HT-29 (cell line): ENCODE measurements at places on chromosomes 12 and 14.
A peak's percentile ranks its signal among the peaks of the same experiment; 100 is the strongest.

- DNase-seq = no peak
Measured at GRCh38 chr12:132698341-132698740, 11.0 kb downstream of the PXMP2 start.

DNA sequence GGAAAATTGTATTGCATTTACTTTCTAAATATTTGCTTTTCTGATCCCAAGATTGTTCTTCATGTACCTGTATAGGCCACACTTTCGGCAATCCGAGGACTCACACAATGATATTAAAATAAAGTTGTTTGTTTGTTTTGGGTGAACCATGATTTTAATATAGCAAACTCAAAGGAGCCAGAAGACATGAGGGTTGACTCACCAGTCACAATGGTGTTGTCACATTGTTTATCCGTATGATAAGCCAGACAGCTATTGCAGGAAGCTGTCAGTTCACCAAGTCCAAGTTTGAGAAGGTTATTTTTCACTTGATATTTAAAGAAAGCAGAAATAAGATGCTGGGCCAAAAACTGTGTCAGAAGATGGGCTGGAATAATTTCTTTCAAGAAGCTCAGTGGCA is 67.1 kb upstream of the CPM start:
- no peak for DNase-seq

DNA sequence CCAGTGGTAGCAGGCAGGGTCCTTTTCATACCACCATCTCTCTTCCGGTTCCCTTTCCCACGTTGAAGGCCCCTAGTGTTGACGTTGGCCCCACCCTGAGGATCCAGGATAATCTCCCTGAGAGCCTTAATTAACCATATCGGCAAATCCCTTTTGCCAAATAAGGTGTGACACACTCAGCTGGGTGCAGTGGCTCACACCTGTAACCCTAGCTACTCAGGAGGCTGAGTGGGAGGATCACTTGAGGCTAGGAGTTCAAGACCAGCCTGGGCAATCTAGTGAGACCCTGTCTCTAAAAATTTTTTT is 2.8 kb upstream of the TMEM119 start:
- DNase-seq = no peak

DNA sequence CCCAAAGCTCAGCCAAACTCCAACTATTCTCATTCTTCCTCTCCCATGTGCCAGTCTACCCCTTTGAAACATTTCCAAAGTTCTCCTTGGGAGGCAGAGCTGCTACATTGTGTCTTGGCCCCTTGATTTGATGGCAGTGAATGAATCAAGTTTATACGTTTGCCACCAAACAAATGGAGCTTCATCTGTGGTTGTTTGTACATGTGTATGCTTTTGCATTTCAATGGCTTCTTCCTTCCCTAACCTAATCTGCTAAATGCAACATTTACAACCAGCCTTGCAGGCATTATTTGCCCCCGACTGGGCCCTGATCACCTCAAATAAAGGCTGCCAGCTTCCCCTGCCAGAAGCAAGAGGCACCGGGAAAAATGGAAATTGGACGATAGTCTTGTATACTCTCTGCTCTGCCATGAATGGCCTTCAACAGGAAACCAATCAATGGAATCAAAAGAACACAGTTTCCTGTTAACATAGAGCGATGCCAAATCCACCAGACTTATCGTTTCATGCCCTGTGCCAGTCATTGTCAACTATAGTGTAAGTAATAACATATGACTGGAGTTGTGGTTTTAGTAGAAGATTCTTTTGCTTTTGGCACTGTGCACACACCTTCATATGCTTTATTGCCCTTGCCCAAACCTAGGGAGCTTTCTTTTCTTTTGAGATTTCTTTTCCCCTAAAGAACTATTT is 97.8 kb downstream of the TMEM30B start:
- no peak for DNase-seq

GRCh38 chr12:1346126-1346525 is 248.3 kb downstream of the FBXL14 start:
- DNase-seq = no peak

GRCh38 chr14:69263364-69263763 is 3.4 kb downstream of the GALNT16 start:
- DNase-seq = no peak

DNA sequence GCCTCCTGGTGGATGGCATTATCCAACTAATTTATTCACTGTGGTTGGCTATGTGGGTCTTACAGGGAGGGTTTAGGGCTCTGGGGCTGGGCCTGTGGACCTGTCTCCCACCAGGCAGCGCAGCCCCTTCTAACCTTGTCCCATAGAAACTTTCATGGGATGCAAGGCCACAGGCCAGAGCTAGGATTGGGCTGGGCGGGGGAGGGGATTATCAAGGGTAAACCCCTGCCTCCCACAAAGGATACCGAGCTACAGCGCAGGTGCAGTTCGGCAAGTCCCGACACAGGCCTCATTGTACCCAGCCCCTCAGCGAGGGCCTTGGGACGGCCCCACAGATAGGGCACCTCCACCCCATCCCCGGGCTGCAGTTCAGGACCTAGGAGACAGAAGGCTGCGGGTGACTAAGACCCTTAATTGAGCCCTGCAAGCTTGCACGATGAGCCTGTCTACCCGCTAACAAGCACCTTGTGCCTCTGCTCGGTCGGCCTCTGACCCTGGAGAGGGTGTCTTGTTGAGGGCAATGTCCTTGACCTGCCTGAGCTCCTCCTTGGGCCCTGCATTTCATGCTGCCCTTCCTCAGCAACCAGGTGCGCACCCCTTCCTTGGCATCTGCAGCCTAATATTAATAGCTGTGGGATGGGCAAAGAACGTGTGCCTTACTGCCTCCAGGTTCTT is 46.7 kb downstream of the PSMA6 start:
- no peak for DNase-seq

DNA sequence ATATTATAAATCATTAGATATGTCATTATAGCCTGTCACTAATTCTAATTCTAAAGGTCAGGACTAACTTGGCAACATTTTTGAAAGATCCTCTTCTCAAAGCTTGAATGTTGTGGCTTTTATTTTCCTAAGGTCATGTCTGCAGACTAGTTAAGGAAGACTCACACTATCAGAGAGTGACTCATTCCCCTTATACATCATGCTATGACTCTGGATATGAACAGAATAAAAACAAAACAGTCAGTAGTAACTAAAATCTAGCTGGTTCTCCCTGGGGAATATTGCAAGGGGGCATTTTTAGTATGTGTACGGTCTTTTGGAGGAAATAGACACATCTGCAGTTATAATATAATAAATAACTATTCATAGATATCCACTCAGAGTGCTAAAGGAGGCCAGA is 170.6 kb downstream of the SLC2A13 start:
- no peak for DNase-seq

DNA sequence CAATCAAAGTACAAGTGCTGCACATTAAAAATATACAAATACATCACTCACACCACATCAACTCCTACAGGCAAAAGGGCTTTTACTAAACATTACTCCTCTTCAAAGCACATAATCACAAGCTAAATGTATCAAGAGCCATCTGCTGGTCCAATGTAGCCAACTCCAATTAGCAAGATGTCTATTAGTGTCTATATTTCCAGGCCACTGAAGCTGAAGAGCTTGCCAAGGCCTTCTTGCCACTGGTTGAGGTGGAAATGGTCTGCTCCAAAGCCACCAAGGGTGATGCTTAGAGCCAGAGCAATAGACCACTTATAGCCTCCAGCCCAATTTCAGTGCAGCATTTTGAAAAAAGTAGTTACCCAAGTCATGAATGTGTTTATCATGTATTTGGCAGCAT is 54.4 kb downstream of the RASSF9 start:
- DNase-seq = no peak

DNA sequence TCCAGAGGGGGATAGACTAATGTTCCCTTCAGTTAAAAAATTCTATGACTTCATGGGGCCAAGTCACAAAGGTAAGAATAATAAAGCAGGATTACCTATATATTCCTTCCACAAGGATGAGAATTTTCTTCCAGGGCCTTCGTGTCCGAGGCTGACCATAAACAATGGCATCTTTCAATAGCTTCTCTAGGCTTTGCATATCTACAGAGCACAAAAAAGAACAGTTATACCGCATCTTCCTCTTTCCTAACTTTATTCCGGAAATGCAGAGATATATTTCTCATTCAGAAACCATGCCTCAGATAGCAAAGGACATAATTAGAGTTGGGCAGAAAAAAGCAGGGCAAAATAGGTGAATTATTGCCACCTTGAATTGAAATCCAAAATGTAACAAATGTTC is 58.3 kb upstream of the ISM2 start:
- DNase-seq = no peak

- no peak for DNase-seq
Measured at GRCh38 chr14:27236601-27237000, 638.8 kb upstream of the NOVA1 start.

DNA sequence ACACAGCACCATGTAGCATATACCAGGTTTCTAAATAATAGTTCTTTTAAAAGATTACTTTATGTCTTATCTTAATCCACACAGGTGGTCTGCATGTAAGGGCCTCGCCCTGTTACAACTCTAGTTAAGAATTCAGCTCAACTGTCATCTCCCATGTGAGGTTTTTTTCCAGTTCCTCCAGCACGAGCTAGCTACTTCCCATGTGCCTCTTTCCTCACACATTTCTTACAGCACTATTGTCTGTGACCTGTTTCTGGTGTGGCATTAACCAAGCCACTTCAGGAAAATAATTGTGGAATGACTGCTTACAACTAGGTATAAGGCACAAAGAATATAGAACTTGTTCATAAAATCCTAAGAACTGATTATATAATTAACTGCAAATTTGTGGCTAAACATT is 65.5 kb downstream of the SH2B3 start:
- no peak for DNase-seq

- no peak for DNase-seq
Measured at GRCh38 chr12:3603576-3603975, 112.6 kb downstream of the PRMT8 start.

DNA sequence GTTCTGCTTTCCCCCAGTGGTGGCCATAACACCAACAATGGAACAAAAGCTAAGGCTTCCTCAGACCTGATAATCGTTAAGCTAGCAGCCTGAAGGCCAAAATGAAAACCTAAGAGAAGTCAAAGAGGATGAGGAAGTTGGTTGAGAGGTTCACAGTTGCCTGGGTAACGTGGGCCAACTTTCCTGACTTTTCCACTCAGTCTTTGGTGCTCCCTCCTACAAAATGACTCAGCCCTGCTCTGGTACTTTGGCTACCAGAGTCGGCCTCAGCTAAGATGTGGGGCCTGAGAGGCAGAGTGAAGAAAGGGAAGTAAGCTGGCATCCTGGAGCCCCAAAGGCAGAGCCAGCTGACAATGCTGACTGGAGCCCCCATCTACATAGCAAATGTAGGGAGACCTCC is 14.9 kb upstream of the FKBP11 start:
- no peak for DNase-seq

DNA sequence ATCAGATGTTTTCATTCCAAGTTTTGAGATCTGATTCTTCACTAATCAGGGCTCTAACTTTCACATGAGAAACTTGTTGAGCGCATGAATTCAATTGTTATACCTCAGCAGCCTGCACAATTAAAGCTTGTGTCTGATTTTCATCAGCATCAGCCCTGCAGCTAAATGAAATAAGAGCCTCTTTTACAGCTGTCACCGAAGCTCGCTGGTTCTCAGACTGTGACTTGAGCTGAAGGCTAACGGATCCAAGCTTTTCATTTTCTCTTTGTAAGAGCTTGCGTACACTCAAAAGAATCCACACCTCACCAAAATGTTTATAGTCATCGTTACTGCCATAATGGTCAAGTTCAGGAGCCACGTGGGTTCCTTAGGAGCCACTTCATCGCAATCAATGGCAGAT is 65.5 kb upstream of the BEGAIN start:
- DNase-seq = no peak

DNA sequence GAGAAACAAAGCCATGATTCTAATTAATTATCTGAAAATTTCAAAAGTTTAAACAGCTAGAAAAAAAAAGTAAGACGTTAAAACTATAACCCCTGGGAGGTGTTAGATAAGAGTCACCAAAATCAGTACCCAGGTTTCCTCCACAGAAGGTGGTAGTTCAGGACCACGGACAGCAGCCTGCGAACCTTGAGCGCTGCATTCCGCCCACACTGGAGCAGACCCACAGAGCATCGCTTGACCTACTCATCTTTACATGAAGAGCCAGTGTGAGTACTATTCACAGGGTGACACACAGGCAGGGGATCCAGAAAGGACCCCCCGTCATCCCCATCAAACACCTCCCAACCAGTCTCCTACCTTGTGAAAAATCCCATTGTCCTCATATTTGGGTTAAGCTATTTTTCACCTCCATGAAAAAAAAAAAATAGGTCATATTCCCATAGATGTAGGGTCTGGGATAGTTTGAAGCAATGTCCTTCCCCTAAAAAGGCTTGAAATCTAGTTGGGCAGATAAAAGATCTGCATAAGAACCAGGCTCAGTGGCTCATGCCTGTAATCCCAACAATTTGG is 8.8 kb upstream of the CHGA start:
- peak; percentile 18 for DNase-seq

GRCh38 chr14:93100100-93100499 is 15.6 kb downstream of the ITPK1 start:
- no peak for DNase-seq

- DNase-seq = peak; percentile 49
Measured at GRCh38 chr14:46048127-46048526, 603.5 kb downstream of the RPL10L start.

- DNase-seq = no peak
Measured at GRCh38 chr12:113128802-113129663, 6.5 kb downstream of the RASAL1 start.

- DNase-seq = no peak
Measured at GRCh38 chr14:104957146-104958113, 20.7 kb downstream of the AHNAK2 start.

DNA sequence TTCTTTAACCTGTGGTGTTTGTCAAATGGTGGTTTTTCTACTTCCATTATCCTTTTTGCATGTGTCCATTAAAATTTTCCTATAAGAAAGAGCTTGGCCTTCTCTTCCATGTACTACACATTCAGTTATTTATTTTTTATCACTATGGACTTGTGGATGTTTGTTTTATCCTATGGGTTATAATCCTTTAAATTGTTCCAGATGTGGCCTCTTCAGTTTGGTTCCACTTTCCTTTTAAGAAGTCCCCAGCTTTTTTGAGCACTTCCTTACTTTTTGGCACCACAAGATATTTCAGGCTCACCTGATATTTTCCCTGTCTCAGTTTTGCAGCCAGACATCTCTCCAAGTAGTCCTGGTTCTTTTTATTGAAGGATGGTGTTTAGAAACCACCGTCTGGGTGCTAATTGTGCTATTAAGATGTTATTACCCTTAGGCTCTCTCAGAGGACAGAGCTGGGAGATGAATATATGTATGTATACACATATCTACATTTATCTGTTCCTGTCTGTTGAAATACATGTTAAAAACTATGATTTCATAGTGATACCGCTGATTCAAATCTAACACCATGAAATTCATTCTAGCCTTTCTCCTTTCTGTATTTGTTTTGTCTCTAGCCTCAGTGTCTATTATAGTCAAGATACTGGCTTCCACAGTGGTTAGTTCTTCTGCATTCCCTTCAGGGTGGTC is 408.5 kb upstream of the RGS6 start:
- DNase-seq = no peak
